Tibial nerve (tissue), 4 donors: ENCODE measurements at places on chromosomes 2 and 18. TPM values are rescaled to one million over a fixed set of nuclear protein-coding genes. Genes with fewer than 3 reads are reported as not detected.

GRCh38 chr18:76130845-76131244 lies 364.2 kb downstream of the ZNF516 start:
- DNase-seq = peak; percentile 40

DNA sequence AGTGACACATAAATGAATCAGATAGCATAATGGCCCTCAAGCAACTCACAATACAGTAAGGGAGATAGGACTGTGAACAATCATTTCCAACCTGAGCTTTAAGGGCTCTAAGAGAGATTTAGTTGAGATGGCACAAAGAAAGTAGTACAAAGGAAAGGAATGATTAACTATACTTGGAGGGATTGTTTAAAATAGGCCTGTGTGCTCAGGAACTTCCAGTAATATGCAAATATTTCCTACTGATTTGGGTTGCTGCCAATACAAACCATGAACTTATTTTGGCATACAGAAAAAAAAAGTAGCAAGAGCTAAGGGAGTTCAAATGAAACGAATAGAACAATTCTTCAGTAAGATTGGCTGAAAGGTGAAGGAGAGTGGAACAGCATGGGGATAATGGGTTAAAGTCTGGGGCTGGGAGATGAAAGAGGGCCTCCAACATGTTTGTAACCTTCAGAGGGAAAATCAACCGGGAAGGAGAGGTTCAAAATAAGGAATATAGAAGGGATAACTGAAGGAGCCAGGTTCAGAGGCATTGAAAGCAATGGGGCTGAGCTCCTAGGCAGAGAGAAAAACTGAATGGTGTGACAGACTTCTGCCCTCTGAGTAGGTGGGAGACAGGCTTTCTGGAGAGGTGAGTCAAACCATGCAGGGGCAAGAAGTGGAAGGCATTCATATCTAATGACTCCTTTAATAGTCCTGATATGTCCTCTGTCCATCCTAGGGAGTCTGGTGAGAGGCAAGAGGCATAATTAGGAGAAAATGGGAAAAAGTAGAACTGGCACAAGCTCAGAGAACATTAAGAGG lies 83.5 kb downstream of the DNAH7 start:
- no peak for DNase-seq

DNA sequence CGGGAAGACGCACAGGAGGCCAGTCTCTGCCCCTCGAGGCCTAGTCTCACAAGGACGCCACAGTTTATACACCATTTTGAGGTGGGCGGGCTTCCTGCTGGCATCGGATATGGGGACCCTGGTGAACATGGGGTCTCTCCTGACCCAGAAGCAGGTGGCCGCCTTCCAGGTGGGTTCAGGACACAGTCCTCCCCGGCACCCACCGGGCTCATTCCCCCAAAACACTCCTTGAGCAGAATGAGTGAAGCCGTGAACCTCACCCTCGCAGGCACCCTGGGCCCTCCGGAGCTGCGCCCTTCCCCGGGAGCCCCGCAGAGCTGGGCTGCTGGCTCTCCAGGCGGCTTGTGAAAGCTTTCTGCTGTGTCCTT lies 6.5 kb downstream of the NFATC1 start:
- DNase-seq = no peak

GRCh38 chr18:14767474-14767873 lies 19.5 kb downstream of the ANKRD30B start:
- no peak for DNase-seq

GRCh38 chr2:177771191-177771590 lies 301.4 kb downstream of the PDE11A start:
- no peak for DNase-seq

GRCh38 chr18:41906528-41907146 lies 48.4 kb upstream of the PIK3C3 start:
- no peak for DNase-seq

- no peak for DNase-seq
Observed at GRCh38 chr2:174158003-174158402, 90.3 kb downstream of the OLA1 start.

DNA sequence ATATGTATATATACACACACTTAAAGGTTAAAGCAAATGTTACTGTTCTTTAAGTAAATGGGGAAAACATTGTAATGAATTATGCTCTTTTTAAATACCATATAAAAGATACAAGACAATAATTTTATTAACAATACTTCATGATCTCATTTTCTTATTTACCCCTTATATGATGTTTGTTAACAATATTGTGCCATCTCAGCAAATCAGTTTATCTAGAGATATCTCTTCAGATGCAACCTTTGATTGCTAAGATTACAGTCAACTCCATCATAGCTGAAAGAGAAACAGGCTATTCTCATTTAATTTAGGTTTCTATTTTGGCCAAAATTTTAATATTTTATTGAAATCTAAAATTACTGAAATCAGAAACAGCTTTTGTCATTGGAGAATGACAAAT lies 197.9 kb downstream of the CALCRL start:
- DNase-seq = no peak

DNA sequence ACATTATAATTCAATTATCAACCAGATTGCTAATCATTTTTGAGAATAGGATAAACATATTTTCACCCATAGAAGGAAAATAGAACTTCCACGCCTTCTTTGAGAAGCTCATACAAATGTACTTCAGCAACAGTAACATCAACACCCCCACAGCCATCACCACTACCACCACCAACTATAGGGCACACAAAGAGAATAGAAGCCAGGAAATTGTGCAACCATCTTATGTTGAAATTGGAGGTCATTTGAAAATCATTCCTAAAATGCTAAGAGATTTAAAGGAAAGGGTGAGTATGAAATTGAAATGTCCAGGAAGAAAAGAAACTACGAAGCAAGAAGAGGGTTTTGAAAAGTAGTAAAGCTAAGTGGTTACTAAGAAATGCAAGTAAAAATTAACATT lies 563.4 kb downstream of the ZNF804A start:
- DNase-seq = no peak

DNA sequence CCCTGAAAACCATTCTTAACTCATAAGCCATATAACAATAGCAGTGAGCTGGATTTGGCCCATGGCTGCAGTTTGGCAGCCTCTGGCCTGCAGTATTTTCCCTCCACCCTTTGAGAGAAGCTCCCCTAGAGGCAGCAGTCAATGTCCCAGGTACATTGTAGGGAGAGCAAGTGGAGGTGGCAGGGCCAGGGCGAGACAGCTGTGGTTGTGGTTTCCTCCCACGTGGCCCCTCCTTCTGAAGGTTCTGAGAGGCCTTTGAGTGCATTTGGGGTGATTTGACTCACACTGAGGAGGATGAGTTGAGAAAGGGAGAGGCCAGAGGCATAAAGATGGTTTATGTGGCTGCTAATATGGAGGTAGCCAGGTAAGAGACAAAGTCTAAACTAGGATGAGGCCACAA lies 45.5 kb upstream of the LDAH start:
- no peak for DNase-seq

- no peak for DNase-seq
Observed at GRCh38 chr2:241925277-241925676, 55.7 kb downstream of the RTP5 start.

GRCh38 chr18:45355944-45356520 lies 259.2 kb upstream of the SLC14A2 start:
- no peak for DNase-seq

DNA sequence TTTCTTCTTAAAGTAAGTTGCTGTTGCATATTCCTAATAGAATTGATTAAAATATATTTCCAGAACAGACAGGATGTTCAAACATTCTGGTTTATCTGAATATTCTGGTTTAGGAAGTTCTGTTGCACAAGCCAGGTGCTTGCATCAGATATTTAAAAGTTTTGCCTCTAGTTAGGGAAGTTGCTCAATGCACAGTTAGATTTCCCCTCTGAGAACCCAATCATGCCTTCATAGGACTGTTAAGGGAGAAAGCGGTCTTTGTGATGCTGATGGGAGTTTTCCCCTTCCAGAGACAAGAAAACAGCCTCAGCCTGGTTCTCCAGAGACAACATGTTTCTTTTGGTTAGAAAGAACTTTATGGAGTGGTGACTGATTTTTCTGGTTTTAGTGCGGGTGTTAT lies 65.6 kb upstream of the REV1 start:
- DNase-seq = no peak

DNA sequence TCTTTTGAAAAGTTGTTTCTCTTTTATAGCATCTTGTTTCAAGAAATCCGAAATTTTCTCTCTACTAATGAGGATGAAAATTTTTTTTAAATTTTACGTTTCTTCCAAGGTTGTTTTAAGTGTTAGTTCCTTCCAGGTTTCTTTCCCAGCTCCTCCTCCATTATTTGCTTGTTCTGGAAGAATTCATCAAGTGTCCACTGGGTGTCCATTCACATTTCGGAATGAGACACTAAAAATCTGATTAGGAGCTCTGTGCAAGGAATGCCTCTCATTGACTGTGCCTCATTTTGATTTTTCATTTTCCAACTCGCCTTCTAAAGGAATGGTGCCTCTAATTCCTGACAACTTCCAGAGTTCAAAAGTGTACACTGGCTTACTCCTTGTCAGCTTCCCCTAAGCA lies 6.1 kb downstream of the SP100 start:
- no peak for DNase-seq

- DNase-seq = no peak
Observed at GRCh38 chr18:39600894-39601293, 2035.3 kb upstream of the CELF4 start.

DNA sequence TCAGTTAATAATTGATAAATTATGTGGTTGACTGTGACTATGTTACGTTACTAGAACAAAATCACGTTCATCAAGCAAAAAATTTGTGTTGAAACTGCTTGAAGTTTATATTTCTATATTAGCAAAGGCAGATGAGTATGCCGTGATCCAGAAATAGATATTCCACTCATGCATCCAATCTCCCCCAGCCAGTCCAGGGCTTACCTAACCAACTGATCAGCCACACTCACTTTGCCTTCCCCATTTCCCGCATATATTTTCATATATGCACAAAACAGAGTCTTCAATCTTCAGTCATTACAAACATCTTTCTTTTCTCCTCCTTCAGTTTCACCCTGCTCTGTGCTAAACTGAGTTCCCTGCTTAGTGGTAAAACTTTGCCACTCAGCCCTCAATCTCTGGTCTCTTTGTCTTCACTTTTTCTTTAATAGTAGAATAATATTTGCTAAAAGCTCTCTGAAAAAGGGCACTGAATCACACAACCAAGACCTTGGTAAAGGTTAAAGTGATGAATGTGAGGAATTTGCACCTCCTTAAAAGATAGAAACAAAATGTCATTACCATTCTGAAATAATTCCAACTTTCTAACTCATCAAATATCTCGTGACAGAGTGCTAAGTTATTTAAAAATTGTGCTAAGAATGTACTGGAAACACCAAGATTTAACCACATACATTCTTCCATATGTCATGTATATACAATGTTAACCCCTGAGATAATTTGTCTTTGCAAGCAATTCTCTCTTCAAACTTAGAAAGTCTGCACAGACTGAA lies 893.2 kb upstream of the CRIM1 start:
- DNase-seq = no peak

DNA sequence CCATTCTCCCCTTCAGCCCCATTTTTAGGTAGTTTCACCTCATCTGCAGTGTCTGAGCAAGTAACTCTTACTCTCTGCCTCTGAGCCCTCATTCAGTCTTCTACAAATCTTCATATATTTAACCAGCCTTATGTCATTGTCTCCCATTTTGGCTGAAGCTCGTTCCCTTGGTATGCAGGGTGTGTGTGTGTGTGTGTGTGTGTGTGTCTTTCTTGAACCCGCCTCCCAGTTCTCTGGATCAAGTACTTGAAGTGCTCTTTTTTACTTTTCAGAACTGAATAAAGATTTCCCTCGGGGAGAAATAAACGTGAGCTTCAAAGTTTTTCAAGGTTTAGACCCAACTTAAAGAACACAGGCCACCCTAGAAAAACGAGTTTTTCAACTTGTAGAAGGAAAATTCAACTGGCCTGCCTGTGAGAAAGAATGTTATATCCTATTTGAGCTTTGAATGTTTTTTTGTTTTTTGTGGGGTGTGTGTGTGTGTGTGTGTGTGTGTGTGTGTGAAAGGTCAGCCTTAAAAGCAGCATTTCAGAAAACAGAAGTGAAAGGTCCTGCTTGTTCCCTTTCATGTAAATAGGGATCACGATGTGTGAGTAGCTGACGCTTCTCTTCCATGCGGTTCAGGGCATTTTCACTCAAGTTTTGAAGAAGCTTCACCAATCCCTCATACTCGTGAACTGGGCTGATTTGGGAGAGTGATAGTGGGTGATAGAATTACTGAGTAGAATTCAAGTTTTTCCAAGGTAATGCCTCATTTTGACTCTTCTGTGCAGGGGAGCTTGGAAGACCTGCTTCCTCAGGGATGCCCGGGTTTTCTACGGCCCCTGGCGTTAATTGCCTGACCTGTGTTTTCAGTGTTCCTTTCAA lies 50.6 kb upstream of the EML6 start:
- DNase-seq = no peak

GRCh38 chr2:170926743-170927297 lies 2.2 kb upstream of the GORASP2 start:
- no peak for DNase-seq

DNA sequence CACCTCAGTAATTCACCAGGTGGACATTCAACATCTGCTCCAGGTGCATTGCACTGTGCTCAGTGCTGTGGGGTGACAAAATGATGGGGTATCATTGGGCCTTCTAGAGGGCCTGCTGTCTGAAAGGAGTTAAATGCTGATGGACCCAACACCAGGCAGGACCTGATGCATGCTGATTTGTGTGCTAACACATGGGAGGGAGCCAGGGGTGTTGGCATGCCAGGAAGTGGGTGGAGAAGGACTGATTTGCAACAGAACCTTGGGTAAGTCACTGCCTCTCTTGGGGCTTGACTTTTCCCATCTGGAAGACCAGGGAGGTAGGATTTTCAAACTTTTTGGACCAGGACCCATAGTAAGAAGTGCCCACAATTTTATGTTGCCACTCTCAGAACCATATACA lies 57.9 kb upstream of the CXCR4 start:
- DNase-seq = no peak

DNA sequence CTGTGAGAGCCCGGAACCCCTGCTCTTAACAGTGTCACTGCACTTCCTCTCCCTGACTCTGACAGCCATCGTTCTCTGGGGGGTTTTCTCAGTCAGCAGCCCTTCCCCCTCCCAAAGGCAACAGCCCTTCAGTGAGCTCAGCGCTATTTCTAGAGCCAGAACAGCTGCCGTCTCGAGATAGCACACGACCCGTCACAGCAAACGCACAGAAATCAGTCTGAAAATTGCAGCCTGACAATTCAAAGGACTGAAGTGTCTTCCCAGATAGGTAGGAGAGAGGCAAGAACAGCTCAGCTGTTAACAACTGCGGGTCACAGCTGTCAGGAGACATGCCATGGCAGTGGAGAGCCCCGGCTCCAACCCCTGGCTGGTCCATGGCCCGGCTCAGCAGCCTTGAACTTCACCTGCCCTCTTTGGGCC lies 45.4 kb downstream of the ST8SIA5 start:
- no peak for DNase-seq

The RSAD2 gene
- total RNA-seq = 0.30 TPM

The PARD3B gene
- 59.0 TPM for total RNA-seq

The CRYGD gene
- total RNA-seq = not detected

The KCNK3 gene
- 1.1 TPM for total RNA-seq

The EPB41L3 gene
- total RNA-seq = 68.8 TPM

The SPP2 gene
- not detected for total RNA-seq

The SERPINB12 gene
- total RNA-seq = not detected

The SCN2A gene
- 0.20 TPM for total RNA-seq

The GALNT5 gene
- total RNA-seq = 0.98 TPM

The SKOR2 gene
- total RNA-seq = not detected

The ARHGAP25 gene
- total RNA-seq = 4.8 TPM
